ENCODE measurements at places on chromosomes 3 and 15. TPM values are rescaled to one million over a fixed set of nuclear protein-coding genes. Genes with fewer than 3 reads are reported as not detected.

- no peak for DNase-seq
Measured at GRCh38 chr15:69067296-69067695, 52.8 kb downstream of the NOX5 start.

DNA sequence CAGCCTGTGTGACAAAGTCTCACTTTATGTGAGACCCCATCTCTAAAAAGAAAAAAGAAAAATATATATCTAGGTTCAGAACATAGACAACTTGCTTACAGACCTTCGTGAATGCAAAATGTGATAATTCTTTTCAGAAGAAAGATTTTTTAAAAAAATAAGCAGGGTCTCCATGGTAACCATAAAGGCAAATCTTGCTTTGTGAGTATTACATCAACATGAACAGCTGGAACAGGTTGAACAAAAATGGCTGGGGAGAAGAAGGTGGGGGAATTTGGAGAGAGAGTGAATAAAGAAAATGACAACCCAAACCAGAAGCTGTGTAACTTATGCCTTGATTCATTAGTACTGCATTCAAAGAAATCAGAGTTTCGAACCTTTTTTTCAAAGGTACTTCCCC, 125.2 kb upstream of the RAP2B start:
- DNase-seq = no peak

GRCh38 chr3:51943451-51944391, 1.6 kb downstream of the PARP3 start:
- no peak for DNase-seq

The CTXN2 gene
- total RNA-seq = not detected

The TMEM207 gene
- not detected for total RNA-seq

The SNTN gene
- total RNA-seq = not detected

All from left lobe of liver (tissue), 2 donors.